ENCODE measurements at places on chromosomes 2 and 18. TPM values are rescaled to one million over a fixed set of nuclear protein-coding genes. Genes with fewer than 3 reads are reported as not detected.

DNA sequence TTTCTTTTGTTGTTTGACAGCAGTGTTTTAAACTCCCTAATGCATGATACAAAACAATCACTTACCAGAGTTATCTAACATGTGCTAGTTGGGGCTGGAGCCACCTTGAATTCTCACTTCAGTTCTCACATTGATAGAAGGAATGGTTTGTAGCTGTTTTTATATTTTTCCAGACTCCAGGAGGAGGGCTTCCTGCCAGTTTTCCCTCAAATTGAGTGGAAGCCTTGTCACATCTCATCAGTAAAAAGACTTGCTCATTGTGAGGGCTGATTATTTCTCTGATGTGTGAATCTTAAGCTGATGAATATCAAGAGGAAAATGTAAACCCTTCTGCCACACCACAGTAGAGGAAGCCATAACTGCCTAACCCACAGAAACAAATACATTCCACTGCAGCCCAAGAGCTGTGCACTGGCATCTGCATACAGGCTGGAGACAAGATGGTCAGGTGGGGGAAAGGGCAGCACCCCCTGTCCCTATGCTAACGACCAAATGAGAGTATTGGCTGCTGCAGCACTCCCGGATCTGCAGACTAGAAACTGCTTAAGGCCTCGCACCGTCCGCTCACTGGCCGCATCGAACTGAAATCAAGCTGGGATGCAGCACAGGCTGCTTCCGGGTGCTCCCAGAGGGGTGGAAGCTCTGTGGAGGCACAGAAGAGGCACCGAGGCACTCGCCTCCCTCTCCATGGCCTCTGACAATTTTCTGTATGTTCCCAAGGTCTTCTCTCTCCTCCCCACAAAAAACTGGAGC lies 73.7 kb upstream of the TPO start:
- no peak for DNase-seq

GRCh38 chr2:217710211-217710765 lies 292.5 kb downstream of the TNS1 start:
- no peak for DNase-seq

The GRHL1 gene
- 15.9 TPM for total RNA-seq

DNA sequence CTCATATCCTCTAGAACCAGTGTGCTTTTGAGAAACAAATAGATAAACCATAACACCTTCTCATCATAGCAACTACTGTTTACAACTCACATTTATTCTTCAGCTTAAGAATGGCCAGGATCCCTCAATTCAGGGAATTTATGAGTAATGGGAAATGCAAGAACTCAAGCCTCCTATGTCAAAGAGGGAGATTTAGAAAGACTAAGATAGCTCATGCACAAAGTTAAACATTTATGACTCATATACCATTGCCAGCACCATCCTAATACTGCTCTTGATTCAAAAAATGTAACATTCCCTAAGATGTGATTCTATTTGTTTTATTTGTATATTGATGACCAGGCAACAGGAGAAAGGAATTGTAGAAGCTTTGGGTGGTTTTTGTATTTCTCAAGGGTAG lies 172.8 kb downstream of the CYP26B1 start:
- DNase-seq, result no peak

DNA sequence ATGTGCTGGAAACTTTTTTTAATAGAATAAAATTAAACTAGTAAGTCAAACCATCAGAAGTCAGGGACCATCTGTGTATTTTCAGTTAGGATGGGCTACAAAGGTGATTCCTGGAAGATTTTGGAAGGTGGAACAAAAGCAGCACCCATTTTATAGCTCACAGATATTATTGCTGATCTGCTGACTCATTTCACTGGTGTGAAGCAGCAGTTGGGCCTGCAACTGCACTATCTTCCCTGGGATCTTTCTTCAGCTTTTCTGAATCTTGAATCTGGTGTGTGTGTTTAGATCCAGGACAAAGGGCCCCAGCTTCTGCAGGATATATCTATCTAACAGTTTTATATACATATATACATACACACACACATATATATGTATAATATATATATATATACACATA lies 35.6 kb upstream of the BCL11A start:
- no peak for DNase-seq

The COL4A4 gene
- 0.90 TPM for total RNA-seq

The SMCHD1 gene
- total RNA-seq, result 349 TPM

DNA sequence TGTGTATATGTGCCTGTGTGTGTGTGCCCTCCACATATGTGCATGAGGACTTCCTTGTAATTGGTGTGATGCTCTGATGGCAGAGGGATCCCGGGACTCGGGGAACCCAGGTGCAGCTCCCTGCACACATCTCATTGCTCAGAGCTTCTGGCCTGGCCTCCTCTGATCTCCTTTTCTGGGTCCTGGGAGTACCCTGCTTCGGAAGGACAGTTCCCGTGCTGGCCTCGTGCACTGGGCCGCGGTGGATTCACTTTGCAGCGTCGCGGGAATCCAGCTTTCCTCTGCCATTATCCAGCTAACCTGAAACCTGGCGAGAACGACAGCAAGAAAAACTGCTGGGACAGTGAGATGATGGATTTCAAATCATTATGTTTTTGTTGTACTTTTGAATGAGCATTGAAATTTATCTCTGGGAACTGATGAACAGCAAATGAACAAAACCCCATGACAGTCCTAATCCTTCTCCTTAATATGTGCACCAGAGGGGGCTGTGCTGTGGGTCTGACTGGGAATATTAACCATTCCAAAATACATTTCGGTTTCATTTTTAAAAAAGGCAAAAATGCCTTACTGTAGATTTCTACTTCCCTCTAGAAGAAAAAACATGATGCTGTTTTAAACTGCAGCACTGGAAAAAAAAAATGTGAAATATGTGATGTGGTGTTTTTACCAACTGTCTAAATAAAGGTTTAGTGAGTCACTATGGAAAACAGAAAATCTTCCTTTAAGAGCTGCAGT lies 78.2 kb downstream of the PTGR3 start:
- no peak for DNase-seq

- no peak for DNase-seq
These were observed 49.3 kb upstream of the DNAJC10 start for GRCh38 chr2:182666674-182667314.
